Fibroblast of villous mesenchyme (primary cell): ENCODE measurements at places on chromosomes 6 and 20.

- no peak for DNase-seq
Observed at GRCh38 chr20:20677186-20677585, 35.3 kb downstream of the RALGAPA2 start.

GRCh38 chr6:1591926-1592325 lies 17.8 kb upstream of the FOXC1 start:
- no peak for DNase-seq

- peak; percentile 44 for DNase-seq
Observed at GRCh38 chr20:50673466-50674137, 17.7 kb downstream of the RIPOR3 start.

GRCh38 chr6:166318227-166318626 lies 10.0 kb upstream of the PRR18 start:
- DNase-seq, result no peak

DNA sequence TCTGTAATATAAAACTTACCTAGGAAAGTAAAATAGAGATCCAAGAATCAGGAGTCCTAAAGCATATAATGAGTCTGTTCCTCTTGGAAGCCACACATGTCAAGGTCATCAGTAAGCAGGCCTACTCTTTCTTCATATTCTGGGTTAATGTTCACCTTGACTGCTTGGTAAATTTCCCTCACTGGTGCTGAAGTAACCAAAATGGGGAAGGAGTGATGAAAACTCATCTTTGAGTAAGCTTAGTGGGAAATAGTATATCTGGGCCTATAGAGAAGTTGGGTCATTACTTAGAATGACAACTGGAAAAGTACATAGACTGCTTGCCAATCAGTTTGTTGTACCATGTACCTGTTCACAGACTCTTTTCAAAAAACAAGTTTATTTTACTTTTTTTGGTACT lies 6.6 kb downstream of the TSPYL4 start:
- no peak for DNase-seq

DNA sequence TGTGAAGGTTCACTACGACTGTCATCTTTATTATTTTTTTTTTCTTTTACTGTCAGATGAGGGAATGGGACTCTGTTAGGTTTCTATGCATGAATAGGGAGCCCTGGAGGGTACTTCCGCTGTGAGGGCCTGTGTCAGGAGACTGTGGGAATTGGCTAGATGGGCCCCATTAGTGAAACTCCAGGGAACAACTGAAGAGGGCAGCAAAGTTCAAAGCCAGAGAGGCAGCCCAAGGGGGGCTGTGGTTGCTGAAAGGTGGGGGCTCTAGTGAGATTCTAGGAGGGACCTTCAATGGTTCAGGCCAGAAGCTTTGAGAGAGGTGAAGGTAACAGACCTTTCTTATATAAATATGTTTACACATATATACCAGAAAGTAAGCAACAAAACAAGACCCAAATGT lies 13.2 kb upstream of the EPB41L1 start:
- DNase-seq, result no peak

GRCh38 chr6:108687921-108688320 lies 127.2 kb downstream of the FOXO3 start:
- DNase-seq, result no peak
